ENCODE measurements at places on chromosomes 16 and 17.
A peak's percentile ranks its signal among the peaks of the same experiment; 100 is the strongest.

- no peak for DNase-seq
Observed at GRCh38 chr17:8372422-8372821, 4.1 kb downstream of the KRABD2 start.

DNA sequence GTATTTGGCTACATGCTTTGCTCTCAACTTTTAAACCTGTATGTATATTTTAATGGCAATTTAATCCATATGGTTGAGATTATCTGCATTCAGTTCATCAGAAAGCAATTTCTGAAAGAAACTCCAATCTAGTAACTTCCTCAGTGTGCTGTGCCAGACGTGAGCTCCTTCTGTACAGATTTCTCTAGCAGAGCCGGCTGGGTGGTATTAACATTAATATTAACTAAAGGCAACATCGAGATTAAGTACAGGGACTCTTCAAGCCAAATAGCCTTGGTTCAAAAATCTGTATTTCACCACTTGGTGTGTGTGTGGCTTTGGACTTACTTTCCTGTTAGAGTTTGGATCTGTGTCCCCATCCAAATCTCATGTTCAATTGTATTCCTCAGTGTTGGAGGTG lies 55.5 kb upstream of the NUDT7 start:
- DNase-seq = no peak

DNA sequence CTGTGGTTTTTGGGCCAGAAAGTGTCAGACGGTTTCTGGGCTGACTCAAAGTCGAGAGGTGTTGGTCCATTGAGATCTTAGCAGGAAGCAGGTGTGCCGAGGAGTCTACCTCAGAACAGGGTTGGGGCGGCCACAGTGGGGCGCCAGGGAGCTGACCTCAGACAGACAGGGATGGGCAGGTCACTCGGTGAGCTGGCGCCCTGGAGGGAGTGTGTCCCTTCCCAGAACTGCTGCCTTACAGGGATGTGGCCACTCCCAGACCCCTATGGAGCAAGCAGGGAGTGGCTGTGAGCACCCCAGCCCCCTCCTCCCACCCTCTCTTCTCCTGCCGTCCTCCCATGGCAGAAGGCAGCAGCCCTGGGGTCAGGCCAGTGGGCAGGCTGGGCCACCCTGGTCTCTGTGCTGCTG lies 14.0 kb upstream of the DPEP1 start:
- peak; percentile 50 for DNase-seq

- DNase-seq = no peak
Observed at GRCh38 chr16:57123974-57124674, 31.7 kb downstream of the CPNE2 start.

- no peak for DNase-seq
Observed at GRCh38 chr16:53078765-53079485, 24.1 kb downstream of the CHD9 start.

DNA sequence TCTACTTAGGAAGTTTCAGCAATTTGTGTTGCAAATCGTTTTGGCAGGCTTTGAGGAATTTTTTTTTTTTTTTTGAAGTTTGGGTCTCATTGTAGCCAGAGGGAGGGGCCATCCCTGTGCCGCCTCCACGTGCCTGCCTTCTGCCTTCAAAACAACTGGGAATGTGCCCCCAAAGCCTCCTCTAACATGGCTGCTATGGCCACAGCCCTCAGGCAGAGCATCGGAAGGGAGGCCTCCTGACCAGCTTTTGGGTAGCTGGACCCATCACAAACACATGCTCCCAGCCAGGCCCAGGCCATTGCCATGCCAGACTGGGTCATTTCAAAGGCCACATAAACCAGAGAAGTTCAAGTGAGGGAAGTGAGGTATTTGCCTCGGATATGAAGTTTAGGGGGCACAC lies 21.5 kb downstream of the C16orf82 start:
- DNase-seq = no peak

- no peak for DNase-seq
Observed at GRCh38 chr17:34974794-34975785, 5.2 kb upstream of the LIG3 start.

- no peak for DNase-seq
Observed at GRCh38 chr16:86069736-86070298, 170.9 kb downstream of the IRF8 start.

- no peak for DNase-seq
Observed at GRCh38 chr17:30570191-30570590, 93.0 kb downstream of the GOSR1 start.

DNA sequence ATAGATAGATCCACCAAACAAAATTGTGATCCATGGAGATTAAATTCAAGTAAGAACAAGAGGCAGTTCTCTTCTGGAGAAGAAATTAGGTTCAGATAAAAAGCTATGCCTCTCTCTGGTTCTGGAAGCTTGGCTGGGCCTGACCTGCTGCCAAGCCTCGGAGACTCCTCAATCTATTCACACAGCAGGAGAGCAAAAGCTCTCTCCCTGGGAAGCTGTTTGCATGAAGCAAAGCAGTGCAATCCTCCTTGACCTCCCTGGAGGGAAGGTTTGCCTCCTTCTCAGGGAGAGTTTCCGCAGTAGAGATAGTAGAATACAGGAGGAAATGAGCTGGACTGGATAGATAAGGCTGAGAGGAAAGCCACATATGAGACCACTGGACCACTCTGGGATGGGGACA lies 78.1 kb upstream of the GNAO1 start:
- no peak for DNase-seq

DNA sequence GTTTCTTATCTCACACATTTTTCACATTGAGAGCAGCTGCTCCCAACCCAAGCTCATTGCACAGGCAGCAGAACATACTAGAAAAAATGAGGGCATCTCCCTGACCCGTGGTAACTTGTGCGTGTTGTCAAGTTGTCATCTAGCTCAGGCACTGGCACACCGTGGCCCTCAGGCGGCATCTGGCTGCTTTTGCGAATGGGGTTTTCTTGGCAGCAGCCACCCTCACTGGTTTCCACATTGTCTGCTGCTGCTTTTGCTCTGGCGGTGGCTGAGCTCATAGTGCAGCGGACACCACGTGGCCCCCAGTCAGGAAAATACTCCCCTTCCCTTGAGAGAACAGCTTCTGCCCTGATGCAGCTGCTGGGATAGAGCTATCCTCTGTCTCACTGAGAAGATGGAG lies 9.4 kb upstream of the TEDC2 start:
- DNase-seq = no peak

GRCh38 chr16:8663192-8664089 lies 11.0 kb upstream of the ABAT start:
- no peak for DNase-seq

DNA sequence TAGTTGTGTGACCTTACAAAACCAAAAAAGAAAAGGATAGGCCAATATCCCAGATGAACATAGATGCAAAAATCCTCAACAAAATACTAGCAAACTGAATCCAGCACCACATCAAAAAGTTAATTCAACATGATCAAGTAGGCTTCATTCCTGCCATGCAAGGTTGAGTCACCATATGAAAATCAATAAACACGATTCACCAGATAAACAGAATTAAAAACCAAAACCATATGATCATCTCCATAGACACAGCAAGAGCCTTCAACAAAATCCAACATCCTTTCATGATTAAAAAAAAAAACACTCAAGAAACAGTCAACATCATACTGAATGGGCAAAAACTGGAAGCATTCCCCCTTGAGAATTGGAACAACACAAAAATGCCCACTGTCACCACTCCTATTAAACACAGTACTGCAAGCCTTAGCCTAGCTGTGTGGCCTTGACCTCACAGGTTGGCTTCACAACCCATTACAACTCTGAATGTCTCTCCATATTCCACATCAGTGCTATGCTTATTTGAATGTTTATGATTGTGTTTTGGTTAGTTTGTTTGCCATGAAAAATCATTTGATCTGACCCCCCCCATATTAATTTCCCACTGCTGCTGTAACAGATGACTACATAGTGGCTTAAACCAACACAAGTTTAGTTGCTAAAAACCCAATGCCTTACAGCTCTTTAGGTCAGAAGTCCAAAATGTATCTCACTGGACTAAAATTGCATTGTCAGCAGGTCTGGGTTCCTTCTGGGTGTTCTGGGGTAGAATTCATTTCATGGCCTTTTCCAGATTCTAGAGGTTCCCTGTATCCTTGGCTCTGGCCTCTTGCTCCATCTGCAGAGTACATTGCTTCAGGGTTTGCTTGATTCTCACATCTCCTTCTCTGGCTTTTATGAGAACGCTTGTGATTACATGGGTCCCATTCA lies 257.1 kb upstream of the DYNLRB2 start:
- no peak for DNase-seq

DNA sequence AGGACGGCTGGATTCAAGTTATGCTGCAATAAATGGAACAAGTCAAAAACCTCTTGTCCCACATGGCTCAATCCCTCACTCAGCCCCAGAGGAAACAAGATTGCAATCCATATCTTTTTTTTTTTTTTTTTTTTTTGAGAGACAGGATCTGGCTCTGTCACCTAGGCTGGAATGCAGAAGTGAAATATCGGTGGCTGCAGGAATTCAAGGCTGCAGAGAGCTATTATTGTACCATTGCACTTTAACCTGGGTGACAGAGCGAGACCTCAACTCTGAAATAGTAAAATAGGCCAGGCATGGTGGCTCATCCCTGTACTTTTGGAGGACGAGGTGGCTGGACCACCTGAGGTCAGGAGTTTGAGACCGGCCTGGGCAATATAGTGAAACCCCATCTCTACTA lies 2.7 kb upstream of the PDE6G start:
- DNase-seq = no peak

- peak; percentile 41 for DNase-seq
Observed at GRCh38 chr17:81418710-81419318, 23.6 kb downstream of the BAHCC1 start.

GRCh38 chr17:9821921-9822320 lies at the start of gene GSG1L2:
GSG1L2 (minus strand) TSS chr17:9822079; CDS start chr17:9822071, 8 bp downstream.
- no peak for DNase-seq

GRCh38 chr17:7023576-7024401 lies 939 bp downstream of the BCL6B start:
- no peak for DNase-seq

DNA sequence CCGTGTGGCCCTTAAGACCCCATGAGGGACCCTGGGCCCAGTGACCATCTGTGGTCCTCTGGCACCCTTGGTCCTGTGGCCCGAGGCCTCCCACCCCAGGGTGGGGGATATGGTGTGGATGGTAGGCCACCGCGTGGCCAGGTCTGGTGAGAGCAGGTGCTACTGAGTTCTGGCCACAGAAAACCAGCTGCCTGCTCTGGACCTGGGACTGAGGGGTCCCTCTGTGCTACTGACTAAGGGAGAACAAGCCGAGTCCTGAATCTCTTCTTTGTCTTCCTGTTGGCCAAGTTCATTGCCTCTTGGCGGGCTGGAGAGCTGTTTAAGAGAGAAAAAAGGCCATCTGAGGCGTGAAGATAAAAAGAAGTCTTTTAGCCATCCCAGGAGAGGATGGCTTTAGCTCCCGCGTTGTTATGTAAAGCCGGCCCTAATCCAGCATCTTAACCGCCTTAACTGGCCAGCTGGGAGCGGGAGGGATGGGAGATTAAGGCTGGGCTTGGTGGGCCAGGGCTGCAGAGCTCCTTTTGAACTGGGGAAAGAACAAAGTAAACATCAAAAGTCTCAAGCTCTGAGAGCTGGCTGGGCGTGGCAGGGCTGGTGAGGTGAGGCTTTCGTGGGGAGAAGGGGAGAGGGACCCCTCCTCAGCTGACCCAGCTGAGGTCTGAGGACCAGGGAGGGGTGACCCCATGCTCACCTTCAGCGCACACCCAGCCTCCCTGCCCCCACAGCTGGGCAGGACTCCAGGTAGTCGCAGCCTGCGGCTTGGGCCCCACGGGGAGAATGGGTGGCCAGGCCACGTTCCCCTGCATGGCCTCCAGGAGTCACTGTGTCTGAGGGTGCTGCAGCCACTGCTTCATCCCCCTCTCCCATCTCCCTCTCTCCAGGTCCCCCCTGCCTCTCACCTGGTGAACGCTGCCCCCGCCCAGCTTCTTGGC lies 62.4 kb downstream of the NKD1 start:
- DNase-seq = no peak
